ENCODE measurements at places on chromosomes 4 and X.

- no peak for DNase-seq
Observed at GRCh38 chr4:4417886-4418285, 31.0 kb downstream of the NSG1 start.

GRCh38 chr4:176611951-176612350, 180.8 kb downstream of the VEGFC start:
- peak; percentile 6 for DNase-seq

- peak; percentile 94 for DNase-seq
Observed at GRCh38 chr4:17055788-17056187, 157.3 kb upstream of the LDB2 start.

DNA sequence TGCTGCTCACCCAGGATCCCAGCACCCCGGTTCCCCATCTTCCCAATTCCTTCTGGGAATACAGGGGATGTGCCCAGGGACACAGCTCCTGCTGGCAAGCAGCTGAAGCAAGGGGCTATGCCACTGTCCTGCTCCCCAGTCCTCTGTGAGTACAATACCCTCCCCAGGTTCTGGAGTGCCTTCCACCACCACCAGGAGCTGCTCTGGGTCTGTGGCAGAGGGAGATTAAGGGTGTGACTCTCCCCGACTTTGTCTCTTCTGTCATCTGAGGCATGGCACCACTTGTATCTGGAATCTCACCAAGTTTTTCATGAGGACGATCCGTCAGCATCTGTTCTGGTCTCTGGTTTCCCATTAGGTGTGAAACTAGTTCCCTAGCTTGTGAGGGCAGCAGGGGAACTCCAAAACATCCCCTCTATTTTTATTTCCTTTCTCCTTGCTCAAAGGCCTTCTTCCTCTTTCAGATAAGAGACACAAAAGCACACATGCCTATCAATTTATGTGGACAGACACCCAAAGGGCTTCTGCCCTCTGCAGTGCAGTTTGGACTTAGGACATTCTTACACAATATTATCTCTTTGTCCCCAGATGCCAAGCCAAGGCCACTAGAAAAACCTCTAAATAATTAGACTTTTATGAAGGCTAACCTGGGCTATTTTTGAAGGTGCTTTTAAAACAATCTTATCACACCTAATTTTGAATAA, 26.8 kb downstream of the MGST2 start:
- no peak for DNase-seq

- no peak for DNase-seq
Observed at GRCh38 chrX:23194885-23195554, 139.6 kb upstream of the PTCHD1 start.

GRCh38 chr4:139676913-139677585, 11.4 kb downstream of the MGST2 start:
- no peak for DNase-seq

DNA sequence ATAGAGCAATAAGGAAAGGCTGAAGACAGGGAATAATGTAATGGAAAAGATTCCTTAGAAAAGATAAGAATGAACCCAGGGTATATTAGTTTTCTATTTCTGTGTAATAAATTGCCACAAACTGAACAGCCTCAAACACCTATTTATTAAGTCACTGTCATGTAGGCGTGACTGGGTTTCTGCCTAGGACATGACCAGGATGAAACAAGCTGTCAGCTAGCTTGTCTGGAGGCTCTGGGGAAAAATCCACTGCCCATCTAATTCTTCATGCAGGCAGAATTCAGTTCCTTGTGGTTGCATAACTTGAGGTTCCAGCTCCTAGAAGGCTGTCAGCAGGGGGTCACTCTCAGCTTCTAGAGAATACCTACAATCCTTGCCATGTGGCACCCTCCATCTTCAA, 277.7 kb downstream of the TMA16 start:
- no peak for DNase-seq

DNA sequence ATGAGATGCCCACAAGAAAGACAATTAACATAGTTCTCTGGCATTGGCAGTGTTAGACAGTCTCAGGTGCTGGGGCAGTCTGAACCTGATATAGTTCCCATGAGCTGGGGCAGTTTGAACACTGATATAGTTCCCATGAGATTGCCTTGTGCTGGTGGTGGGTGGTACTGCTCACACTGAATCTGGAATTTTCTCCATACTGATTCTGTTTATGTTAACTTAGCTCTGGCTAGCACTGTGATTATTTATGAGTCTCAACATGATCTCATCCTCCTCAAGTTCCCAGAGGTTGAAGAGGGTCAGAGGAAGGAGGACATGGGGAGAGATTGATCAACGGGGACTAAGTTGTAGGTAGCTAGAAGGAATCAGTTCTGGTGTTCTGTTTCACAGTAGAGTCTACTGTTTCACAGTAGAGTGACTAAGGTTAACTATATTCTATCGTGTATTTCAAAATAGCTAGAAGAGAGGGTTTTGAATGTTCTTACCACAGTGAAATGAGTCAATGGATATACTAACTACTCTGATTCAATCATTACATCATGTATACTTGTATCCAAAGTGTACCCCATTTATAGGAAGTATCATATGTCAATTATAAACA, 379.9 kb downstream of the ADAM29 start:
- DNase-seq, result peak; percentile 2

DNA sequence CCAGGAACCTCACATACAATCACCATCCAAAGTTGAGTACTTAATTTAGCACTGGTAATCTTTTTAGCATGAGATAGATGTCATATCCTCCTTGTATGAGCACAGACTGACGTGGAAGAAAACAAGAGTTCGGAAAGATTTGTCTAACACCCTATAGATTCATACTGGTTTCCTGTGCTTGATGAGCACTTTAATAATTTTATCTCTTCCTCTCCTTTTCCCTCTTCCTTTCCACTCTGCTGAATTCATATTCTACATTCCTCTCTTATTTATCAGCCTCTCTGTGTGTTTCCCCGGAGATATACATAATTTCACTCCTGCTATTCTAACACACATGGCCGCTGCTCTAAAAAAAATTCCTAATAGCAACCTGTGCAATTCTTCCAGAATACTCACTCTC, 273.9 kb downstream of the AFF2 start:
- DNase-seq, result no peak

DNA sequence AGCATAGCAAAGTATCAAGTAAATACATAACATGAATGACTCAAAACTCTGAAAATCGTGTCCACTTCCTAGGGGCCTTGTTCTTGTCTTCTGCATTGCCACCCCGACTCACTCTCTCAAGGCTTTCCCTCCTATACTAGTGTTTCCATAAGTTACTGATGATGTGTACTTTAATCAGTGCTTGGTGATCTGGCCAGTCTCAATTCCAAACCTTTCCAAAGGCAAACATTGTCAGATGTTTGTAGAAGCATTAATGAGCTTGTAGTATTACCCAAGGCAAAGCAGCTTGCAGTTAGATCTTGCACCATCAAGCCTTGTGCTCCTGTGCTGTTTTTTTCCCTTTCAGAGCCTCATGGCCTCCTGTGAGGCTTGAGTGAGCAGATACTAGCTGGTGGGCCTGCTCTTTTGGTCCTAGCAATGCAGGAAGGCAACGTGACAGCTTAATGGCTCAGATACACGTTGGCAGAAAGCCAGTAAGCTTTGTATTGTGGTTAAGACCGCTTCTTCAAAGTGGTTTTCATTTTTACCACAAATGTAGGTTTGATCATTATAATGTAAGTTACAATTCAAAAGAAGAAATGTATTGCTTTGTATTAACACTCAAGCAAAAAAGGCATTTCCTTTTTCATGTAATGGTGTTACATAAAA, 51.8 kb downstream of the RBPJ start:
- DNase-seq, result peak; percentile 63

DNA sequence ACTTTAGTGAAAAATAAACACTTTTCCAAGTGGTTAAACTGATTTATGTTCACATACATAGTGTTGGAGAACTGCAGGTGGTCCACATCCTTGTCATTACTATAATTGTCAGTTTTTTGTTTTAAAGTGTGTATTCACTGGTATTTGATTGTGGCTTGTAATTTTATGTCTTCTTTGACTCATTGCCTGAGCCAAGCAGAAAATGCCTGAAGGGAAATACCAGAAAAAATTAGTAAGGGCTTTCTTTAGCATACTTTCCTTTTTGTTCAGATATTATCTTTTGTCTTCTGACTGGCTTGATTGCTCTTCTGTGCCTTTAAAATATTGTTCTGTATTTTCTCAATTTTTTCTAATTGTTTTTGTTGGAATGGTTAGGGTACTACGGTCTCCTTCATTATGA, 981.3 kb downstream of the C4orf33 start:
- DNase-seq, result peak; percentile 13

GRCh38 chrX:71053217-71053621, 14.9 kb downstream of the SNX12 start:
- no peak for DNase-seq

GRCh38 chrX:74249963-74250362, 54.0 kb upstream of the ZCCHC13 start:
- DNase-seq, result no peak

Measured in EH (cell line).